ENCODE measurements at places on chromosomes 6 and 20. TPM values are rescaled to one million over a fixed set of nuclear protein-coding genes. Genes with fewer than 3 reads are reported as not detected.

Gene CST3
- 371 TPM for total RNA-seq

DNA sequence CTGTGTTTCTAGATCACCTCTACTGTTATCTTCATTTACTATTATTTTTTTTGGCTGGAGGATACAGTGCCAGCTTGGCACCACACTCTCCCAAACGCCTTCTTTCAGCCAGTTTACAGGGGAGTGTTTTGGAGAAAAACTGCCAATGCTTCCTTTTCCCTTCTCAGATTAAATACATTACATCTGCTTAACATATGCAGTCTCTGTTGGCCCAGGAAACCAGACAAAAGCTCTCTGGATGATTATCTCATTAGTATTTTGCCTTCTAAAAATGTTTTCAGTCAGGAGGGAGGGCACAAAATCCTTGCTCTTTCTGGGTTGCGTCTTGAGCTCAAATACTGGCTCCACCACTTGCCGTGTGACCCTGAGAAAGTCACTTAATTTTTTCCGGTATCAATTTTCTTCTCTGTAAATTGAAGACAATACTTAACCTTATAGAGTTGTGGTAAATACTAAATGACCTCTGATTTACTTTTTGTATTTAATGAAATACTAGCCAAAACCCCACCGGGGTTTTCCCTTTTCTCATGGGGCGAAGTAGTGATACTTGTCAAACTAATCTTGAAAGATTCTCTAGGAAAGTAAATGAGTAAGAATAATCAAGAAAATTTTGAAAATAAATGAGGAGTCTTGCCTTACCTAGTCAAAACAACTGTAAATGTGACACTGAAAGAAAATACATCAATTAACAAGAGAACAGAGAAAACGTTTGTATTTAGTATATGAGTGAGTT lies 146.2 kb downstream of the MMS22L start:
- no peaks in the 10 kb centered on the region for H3K4me1 ChIP-seq
- no peaks in the 10 kb centered on the region for H3K27me3 ChIP-seq
- no peak overlapping the region for H3K27ac ChIP-seq
- no peaks in the 10 kb centered on the region for H3K36me3 ChIP-seq
- no peak for DNase-seq

DNA sequence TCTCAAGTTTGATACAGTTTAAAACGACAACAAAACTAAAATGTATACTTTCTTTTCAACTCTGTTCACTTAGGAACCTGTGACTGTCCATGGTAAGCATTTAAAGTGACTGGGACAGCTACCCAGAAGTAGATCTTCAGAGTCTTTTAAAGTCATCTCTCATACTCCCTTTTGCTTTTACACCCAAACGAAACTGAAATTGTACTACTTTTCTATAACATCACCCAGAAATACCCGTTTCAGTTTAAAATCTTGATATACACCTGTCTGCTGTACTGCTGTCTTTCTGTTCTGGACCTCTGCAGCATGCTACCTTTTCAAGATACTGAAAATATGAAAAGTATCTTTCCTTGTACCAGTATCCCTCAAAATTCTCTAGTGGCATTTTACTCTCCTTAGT lies 170.4 kb upstream of the THEMIS start:
- no peak overlapping the region for H3K4me3 ChIP-seq
- no peaks in the 10 kb centered on the region for H3K27me3 ChIP-seq
- no peak overlapping the region for H3K27ac ChIP-seq
- peaks cover 9% of the 10 kb centered on the region for H3K36me3 ChIP-seq
- no peak for DNase-seq

DNA sequence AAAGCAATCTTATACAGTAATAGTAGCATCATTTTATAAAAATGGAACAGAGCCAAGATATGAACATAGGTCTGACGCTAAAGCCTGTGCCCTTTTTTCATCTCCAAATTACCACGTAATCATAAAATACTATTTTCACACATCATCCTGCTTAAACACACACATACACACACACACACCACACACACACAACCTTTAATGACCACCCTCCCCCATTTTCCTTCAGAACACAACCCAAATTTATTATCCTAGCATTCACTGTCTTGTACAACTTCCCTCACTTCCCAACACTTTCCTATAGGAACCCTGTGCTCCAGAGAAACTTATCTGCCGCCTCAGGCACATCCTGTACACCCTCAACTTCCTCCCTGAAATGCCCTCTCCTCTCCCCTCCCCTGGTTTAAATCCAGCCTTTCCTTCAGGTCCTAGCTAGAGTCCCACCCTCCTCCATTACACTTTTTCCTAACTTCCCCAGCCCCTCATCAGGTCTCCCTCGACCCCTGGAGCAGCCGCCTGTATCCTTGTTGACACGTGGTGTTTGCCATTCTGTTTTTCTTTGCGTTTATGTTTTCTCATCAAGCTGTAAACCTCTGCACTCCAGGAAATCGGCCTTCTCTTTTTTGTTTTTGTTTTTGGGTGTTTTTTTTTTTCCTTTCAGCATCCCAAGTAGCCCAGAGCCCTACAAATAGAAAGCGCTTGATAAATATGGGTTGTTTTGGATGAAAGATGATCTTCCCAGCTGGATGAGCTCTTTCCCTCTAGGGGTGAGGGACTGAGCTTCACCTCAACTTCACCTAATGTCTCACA lies 968 bp upstream of the MMP24 start:
- H3K27ac ChIP-seq, result no peak overlapping the region
- H3K4me3 ChIP-seq, result no peak overlapping the region
- no peaks in the 10 kb centered on the region for H3K36me3 ChIP-seq
- H3K4me1 ChIP-seq, result no peaks in the 10 kb centered on the region

DNA sequence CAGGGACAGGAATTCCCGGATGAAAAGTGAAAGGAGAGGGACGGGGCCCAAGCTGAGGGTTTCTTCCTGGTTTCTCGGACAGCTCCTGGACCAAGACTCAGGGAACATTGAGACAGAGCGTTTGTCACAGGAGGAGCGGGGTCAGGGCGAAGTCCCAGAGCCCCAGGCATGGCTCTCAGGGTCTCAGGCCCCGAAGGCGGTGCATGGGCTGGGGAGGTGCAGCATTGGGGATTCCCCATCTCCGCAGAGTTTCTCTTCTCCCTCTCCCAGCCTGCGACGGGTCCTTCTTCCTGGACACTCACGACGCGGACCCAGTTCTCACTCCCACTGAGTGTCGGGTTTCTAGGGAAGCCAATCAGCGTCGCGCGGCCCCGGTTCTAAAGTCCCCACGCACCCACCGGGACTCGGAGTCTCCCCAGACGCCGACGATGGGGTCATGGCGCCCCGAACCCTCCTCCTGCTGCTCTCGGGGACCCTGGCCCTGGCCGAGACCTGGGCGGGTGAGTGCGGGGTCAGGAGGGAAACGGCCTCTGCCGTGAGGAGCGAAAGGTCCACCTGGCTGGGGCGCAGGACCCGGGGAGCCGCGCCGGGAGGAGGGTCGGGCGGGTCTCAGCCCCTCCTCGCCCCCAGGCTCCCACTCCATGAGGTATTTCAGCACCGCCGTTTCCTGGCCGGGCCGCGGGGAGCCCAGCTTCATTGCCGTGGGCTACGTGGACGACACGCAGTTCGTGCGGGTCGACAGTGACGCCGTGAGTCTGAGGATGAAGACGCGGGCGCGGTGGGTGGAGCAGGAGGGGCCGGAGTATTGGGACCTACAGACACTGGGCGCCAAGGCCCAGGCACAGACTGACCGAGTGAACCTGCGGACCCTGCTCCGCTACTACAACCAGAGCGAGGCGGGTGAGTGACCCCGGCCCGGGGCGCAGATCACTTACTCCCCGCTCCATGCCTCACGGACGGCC lies 54.6 kb upstream of the POLR1H start:
- peak overlapping the region; percentile 63 for H3K4me3 ChIP-seq
- no peaks in the 10 kb centered on the region for H3K36me3 ChIP-seq
- no peak for DNase-seq

Measured in suprapubic skin (tissue), 4 donors.